Kasumi-1 (cell line): ENCODE measurements at places on chromosomes 2 and 18.
A peak's percentile ranks its signal among the peaks of the same experiment; 100 is the strongest.

DNA sequence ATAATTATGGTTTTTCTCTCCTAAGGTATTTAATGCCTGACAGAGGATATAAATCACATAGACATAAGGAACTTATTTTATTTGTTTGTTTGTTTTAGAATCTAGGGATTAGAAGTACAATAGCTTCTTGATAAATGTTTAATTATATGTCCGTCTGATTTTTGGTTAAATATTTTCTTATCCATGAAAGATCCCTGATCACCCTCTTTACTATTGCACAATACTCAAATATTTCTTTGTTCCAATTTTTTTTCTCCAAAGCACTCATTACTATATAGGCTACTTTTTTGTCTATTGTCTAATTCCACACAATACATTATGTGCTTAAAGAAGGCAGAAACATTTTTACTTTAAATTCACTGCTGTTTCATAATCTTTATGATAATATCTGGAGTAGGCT, 875.8 kb downstream of the TDRD15 start:
- DNase-seq, result no peak

- no peak for DNase-seq
These were observed 102.0 kb upstream of the CXCR4 start for GRCh38 chr2:136219963-136220362.

GRCh38 chr2:26088038-26088643, 54.3 kb downstream of the RAB10 start:
- DNase-seq, result peak; percentile 52

- DNase-seq, result peak; percentile 84
These were observed 4.4 kb downstream of the CCL20 start for GRCh38 chr2:227817850-227818674.

GRCh38 chr2:125942585-125943424, 713.2 kb upstream of the GYPC start:
- DNase-seq, result no peak

GRCh38 chr2:70006447-70006784, 45.0 kb upstream of the ASPRV1 start:
- DNase-seq, result no peak

GRCh38 chr2:103353774-103354173, 591.9 kb downstream of the TMEM182 start:
- no peak for DNase-seq

- DNase-seq, result no peak
These were observed 60.9 kb downstream of the ZFP36L2 start for GRCh38 chr2:43165378-43166069.

GRCh38 chr2:4445821-4446220, 742.4 kb downstream of the DCDC2C start:
- no peak for DNase-seq

DNA sequence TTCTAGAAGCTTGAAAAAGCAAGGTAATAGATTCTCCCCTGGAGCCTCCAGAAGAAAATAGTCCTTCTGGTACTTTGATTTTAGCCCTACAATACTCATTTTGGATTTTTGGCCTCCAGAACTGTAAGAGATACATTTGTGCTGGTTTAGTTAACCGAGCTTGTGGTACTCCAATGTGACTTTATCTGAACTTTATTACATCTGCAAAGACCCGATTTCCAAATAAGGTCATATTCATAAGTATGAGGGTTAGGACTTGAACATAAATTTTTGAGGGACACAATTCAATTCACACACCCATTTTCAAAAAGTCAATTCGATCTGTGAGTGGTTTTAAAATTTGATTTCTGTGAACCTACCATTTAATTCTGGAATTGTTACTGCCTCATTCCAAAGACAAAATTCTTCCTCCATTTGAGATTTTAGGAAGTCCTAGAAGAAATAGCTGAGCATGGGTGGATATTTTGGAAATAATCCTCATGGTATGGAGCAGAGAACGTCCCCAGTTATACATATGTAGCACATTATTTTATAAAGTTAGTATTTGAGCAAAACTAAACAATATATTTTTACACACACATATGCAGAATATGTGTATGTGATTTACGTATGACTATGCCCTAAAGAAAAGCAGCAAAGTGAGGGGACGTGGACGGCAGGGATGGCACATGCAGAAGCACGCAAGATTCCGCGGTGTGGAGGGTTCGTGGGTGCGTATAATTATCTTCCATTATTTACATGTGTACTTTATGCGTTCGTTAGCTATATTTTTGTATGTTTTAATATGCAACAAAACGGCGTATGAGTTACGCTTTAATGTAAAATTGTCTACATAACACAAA, 905 bp upstream of the NUP35 start:
- DNase-seq, result no peak

- DNase-seq, result peak; percentile 42
These were observed 95.0 kb downstream of the TMEM163 start for GRCh38 chr2:134623796-134624195.

- DNase-seq, result no peak
These were observed 23.9 kb upstream of the BOD1L2 start for GRCh38 chr18:57122936-57123510.

DNA sequence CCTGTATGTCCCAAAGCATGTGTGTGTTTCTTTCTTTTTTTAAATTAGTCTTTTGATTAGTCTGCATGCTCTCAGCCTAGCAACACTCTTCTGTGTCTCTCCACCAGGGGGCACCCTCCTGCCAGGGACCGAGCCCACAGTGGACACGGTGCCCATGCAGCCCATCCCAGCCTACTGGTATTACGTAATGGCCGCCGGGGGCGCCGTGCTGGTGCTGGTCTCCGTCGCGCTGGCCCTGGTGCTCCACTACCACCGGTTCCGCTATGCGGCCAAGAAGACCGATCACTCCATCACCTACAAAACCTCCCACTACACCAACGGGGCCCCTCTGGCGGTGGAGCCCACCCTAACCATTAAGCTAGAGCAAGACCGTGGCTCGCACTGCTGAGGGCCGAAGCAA, 93.8 kb downstream of the NRP2 start:
- DNase-seq, result peak; percentile 23

DNA sequence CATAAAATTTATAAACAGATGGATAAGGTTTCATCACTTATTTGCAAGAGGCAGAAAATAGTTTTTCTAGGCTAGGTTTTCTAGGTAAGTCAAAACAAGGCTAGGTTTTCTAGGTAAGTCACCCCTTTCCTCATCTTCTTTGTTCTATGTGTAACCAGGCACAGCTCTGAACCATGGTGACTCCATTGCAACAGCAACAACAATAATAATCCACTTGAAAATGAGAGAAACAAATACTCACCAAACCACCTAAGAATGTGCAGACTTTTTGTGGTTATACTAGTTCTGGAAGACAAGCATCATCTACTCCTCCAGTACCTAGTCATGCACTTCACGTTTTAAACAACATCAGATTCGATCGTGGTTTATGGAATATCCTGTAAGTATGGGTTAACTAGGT, 237.4 kb upstream of the ACVR2A start:
- no peak for DNase-seq

- DNase-seq, result no peak
These were observed 1479.8 kb upstream of the ACVR2A start for GRCh38 chr2:146365041-146365440.

DNA sequence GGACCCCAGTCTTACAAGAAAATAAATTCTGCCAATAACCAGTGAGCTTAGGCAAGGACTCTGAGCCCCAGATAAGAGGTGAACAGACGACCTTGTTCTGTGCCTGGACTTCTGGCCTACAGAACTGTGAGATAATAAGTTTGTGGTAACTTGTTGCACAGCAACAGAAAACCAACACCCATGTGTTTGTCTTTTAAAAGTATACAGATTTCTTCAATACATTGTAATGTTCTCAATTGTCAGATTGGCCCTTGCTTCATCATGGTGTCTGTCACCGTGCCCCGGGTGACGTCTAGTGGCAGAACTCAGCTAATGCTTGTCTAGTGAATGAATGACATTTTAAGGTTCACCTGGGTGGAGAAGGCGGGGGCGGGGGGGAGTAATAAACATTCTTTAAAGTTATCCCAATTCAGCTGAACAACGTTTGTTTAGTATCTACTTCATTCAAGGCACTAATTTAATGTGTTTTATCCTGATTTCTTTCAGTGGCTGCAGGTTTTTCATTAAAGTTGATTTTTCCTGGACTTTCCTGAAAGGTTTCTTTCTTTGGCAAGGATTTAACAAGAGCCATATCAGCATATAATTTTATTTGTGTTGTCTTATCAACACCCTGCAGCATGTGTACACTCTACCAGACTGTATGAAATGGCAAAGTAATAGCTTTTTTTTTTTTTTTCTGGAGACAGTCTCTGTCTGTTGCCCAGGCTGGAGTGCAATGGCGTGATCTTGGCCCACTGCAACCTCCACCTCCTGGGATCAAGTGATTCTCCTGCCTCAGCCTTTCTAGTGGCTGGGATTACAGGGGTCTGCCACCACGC, 123.8 kb upstream of the DLX2 start:
- no peak for DNase-seq

DNA sequence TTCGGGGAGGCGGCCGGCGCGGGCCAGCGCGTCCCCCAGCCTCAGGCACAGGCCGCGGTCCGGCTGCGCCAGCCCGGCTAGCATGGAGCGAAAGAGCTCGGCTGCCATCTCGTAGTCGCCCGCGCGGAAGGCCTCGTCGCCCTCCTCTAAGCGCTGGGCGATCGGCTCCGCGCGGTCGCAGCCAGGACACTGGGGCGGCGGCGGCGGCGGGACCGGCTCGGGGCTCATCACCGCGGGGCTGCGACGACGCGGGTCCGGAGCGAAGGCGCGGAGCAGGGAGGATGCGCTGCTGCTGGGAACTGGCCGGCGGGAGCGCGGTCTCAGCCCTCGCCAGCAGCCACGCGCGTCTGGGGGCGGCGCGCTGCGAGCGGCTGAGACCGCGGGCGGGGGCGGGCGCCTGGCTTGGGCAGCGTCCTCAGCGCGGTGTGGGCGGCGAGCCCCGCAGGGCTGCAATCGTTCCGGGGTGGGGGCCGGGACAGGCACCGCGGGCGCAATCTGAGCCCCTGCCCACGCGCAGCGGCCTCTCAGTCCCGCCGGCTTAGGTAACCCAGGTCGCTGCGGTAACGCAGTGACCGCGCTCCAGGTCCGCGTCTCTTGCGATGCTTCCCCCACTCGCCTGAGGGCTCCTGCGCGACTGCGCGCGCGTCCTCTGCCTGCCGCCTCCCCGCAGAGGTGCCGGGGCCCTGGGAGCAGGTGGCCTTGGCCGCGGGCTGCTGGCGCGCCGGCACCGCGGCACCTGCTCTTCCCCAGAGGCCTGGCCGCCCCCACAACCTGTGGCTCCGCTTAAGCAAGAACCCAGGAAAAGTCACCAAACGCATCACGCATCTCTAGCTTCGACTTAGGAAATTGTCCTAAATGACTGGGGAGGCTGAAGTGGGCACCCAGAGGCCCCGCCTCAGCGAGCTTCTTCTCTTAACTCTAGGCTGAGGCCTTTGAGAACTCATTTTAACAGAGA, at the start of gene LONRF2:
Gene LONRF2 (minus strand): TSS at position 636 of the 955 bp plus-strand sequence. CDS start 408 bp downstream, at position 228.
- DNase-seq, result no peak

GRCh38 chr2:43174368-43174916, 52.0 kb downstream of the ZFP36L2 start:
- no peak for DNase-seq

- no peak for DNase-seq
These were observed 537.3 kb downstream of the ERBB4 start for GRCh38 chr2:212001325-212001724.

- DNase-seq, result no peak
These were observed 3.7 kb upstream of the SPEG start for GRCh38 chr2:219430633-219431615.

DNA sequence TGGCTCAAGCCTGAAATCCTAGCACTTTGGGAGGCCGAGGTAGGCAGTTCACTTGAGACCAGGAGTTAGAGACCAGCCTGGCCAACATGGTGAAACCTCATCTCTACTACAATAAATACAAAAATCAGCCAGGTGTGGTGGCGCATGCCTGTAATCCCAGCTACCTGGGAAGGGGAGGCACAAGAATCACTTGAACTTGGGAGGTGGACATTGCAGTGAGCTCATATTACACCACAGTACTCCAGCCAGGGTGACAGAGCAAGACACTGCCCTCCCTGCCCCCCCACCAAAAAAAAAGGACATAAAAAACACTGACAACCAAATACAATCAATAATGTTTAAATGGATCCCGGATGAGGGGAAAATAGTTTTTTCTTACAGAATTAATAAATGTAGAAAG, 7.8 kb downstream of the TIA1 start:
- DNase-seq, result no peak

GRCh38 chr2:233835230-233836186, 18.8 kb downstream of the HJURP start:
- no peak for DNase-seq

- DNase-seq, result no peak
These were observed 136.1 kb downstream of the SH3BP4 start for GRCh38 chr2:235087832-235088495.

- DNase-seq, result no peak
These were observed 28.6 kb upstream of the POU3F3 start for GRCh38 chr2:104825124-104825865.

GRCh38 chr2:64262071-64262470, 117.9 kb upstream of the PELI1 start:
- no peak for DNase-seq

GRCh38 chr18:59660786-59661743, 36.2 kb downstream of the CCBE1 start:
- DNase-seq, result no peak

- DNase-seq, result no peak
These were observed 27.5 kb downstream of the RNF103 start for GRCh38 chr2:86596118-86596517.

DNA sequence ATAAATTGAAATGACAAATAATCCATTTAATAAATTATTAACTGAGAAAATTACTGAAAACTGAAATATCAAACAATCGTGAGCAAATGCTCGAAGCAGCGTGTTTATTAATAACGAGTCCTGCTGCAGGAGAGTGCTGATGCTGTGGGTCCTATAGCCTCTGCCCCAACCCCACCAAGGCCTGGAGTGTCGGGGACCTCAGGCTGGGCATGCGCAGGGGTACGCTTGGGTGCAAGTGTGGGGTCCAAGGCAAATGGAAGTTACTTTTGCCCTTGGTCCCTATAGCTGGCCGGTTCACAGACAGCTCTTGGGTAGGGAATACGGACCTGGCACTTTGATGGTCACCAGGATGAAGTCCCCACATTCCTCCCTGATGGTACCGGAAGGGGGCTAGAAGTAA, 43.3 kb upstream of the CELF4 start:
- no peak for DNase-seq

DNA sequence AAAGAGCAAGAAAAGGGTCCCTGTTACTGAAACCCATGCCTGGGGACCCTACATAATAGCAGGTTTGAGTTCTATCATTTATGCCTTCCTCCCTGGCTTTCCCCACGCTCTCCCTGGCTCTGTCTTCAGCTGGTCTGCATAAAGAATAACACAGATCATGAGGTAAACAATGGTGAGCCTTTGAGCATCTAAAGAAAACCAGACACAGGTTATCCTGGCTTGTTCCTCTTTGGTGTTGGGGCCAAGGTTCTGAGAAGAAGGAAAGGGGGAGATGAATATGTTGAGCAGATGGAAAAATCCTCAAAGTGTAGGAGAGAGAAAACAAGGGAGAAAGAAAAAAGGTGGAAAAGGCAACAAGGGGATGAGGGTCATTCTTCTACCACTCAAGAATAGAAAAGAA, 127.3 kb downstream of the CABYR start:
- DNase-seq, result no peak

- no peak for DNase-seq
These were observed 259.8 kb upstream of the ATP5MC3 start for GRCh38 chr2:175441181-175441761.
